Activated naive CD4-positive, alpha-beta T cell treated with anti-CD3 and anti-CD28 coated beads, Interleukin-2, amount 50 U/mL, for 16 hours (primary cell): ENCODE measurements at places on chromosomes 12 and 14.

GRCh38 chr14:56170028-56170427 is 51.8 kb downstream of the PELI2 start:
- DNase-seq: no peak

- no peak for DNase-seq
Observed at GRCh38 chr14:101072945-101073597, 169.5 kb upstream of the RTL1 start.

DNA sequence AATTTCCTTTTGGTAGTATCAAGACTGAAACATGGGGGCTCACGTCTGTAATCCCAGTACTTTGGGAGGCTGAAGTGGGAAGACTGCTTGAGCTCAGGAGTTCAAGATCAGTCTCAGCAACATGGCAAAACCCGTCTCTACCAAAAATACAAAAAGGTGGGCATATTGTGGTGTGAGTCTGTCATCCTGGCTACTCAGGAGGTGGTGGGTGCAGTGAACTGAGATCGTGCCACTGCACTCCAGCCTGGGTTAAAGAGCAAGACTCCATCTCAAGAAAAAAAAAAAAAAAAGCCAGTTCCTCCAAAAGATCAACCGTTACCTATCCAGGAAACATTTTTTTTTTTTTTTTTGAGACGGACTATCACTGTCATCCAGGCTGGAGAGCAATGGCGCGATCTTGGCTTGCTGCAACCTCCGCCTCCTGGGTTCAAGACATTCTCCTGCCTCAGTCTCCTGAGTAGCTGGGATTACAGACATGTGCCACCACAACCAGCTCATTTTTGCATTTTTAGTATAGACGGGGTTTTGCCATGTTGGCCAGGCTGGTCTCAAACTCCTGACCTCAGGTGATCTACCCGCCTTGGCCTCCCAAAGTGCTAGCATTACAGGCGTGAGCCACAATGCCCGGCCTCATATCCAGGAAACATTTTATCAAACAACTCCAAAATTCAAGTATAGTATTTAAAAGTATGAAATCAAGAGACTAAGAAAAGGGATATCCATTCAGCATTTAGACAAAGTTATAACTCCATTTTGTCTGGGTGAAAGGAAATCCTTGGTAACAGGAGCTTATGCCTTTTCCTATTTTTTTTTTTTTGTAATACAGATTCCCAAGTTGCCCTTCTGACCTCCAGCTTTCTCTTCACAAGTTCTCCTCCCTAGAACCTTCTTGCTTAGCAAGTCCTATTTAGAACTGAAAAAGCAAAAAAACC is 3.4 kb downstream of the ACIN1 start:
- no peak for DNase-seq

DNA sequence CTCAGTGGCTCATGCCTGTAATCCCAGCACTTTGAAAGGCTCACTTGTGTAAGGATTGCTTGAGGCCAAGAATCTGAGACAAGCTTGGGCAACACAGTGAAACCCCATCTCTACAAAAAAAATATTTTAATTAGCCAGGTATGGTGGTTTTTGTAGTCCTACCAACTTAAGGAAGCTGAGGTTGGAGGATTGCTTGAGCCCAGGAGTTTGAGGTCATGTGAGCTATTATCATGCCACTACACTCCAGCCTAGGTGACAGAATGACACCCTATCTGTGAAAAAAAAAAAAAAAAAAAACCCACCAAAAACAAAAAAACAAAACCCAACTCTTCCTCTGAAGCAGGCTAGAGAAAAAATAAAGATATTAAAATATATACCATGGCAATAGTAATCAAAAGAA is 41.2 kb downstream of the TMEM116 start:
- no peak for DNase-seq

DNA sequence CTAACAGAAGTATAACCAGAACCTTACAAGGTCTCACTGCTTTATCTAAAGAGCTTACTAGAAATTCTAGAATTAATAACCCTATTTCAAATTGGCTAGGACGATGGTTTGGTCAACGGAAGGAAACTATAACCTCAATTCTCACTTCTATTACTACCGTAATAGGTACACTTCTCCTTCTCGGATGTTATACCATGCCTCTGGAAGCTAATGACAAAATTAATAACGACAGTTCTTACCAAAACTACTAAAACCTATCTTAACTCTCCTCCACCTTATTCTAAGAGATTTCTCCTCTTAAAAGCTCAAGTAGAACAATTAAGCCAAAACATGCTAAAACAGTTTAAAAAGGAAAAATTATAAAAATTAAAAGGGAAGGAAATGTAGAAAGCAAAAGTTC is 23.7 kb upstream of the UBC start:
- DNase-seq: no peak

DNA sequence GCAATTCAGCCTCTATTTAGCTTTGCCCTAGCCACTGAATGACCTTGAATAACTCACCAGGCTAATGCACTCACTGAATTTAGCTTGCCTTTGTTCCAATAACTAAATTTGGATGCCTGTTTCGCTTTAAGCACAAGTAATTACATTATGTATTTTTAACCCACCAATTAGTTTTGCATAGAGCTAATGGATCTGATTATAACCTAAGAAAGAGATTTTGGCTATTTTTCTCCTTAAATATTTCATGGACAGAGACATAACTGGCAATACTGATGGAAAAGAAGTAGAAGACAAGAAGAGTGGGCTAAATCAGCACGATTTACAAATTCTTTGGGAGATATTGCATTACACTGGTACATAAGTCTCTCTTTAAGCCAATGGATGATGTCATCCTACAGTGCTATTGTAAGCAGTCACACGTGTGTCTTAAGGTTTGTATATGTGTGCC is 85.7 kb downstream of the AKAP6 start:
- DNase-seq: no peak

DNA sequence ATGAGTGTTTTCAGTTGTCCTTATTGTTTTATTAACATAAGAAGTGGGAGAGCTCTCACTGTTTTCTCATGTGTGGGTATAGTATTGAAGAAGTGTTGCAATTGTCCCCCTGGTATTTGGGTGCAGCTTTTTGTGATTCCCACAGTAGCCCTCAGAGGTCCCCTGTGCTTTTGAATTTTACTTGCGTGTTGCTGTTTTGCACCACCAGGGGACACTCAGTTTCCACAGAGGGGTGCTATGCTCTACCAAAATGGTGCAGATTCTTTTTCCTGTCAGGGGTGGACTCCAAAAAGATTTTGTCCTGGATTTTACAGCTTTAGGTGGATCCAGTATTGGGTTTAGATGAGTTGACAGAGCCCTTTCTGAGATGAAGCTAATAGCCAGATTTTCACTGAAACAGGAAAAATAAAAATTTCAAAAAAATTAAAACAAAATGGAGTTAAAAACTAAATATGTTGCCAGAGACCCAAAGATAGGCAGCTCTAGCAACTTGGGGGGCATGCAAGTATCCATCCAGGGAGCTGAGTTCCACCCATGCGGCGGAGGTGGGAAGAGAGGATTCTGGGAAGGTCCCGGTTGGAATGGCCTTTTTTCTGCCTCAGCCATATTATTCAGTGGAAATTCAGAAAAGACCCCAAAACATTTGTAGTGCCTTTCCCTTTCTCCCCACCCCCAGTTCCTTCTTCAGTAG is 50.2 kb downstream of the TTLL5 start:
- DNase-seq: no peak

DNA sequence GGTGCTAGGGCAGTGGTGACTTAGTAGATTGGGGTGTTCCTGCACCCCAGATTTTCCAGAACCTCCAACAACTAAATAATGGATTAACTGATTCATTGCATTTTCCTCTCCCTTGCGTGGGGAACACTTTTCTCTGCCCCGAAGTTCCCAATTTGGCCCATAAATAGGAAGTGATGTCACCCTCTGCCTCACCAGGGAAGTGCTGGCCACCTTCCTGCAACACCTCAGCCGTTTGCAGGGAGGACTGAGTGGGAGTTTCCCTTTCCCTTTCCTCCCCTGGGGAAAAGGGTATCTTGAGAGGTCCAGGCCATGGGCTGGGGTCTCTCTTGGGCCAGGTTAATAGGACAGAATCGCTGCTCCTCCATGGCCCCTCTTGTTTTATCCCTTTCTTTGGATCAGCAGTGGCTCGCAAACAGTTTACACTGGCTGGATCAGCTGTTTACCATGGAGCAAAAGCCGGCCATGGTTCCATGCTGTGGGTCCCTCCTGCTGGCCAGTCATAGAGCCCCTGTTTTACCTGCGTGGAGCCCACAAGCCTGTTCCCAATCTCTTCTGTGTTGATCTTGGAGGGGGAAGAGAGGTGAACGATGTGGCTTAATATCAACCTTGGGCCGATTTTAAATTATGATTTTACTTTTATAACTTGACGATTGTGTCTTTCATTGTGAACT is 91.6 kb upstream of the VRK1 start:
- no peak for DNase-seq

GRCh38 chr12:122421187-122421820 is 1.2 kb downstream of the CLIP1 start:
- DNase-seq: peak; percentile 35
